CD8-positive, alpha-beta memory T cell (primary cell): ENCODE measurements at places on chromosomes 7 and 10. TPM values are rescaled to one million over a fixed set of nuclear protein-coding genes. Genes with fewer than 3 reads are reported as not detected.

- no peaks in the 10 kb centered on the region for H3K27me3 ChIP-seq
Observed at GRCh38 chr7:665736-666453, 60.6 kb upstream of the DNAAF5 start.

DNA sequence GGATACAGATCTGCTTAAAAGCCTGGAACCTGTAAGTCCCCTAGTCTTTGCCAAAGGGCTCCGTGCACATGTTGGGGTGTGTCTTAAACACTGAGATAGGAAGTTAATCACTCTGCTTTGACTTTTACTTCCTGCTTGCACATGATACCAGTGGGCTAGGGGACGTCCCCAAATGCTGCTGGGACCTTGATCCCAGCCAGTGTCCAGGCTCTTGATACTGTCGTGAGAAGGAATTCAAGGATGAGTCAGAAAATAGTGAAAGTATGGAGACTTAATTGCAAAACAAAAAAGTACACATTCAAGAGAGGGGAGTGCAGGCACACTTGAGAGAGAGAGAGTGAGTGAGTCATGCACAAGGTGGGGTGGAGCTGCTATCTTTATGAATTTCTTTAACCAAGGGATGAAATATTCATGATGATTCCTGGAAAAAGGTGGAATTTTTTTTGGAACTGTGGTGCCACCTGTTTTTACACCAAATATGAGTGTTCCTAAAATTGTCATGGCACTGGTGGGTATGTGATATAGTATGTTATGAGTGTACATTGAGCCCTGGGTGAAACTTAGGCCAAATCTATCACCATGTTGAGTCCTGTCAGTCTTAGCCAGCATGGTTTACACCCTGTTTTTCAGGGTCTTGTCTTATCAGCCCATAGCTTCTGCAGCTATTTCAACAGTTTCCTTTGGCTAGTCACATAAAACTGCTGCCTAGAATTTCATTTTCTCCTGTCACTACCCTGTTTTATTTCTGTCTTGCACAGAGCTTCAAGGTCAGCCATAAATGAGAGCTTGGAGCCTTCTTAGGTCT is 88.3 kb upstream of the CYP26C1 start:
- no peak overlapping the region for H3K4me3 ChIP-seq
- H3K27ac ChIP-seq = peak overlapping the region; percentile 9
- H3K27me3 ChIP-seq = no peaks in the 10 kb centered on the region
- DNase-seq = no peak

DNA sequence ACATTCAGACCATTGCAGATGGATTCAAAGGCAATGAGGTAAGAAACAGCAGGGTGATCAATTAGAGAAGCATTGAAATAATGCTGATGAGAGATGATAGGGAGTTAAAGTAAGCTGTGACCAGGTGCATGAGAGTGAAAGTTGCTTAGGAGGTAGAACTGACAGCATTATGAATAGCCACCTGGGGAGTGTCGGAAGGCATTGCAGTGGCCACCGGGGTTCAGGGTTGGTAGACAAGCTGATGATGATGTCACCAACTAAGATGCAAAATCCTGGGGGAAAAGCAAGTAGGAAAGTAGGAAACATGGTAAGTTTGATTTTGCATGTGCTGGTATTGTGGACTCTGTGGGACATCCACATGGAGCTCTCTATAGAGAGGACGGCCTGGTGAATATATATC is 211.9 kb upstream of the ETV1 start:
- H3K27me3 ChIP-seq = no peaks in the 10 kb centered on the region
- no peaks in the 10 kb centered on the region for H3K36me3 ChIP-seq
- H3K4me1 ChIP-seq = no peaks in the 10 kb centered on the region
- no peak overlapping the region for H3K27ac ChIP-seq
- DNase-seq = no peak

DNA sequence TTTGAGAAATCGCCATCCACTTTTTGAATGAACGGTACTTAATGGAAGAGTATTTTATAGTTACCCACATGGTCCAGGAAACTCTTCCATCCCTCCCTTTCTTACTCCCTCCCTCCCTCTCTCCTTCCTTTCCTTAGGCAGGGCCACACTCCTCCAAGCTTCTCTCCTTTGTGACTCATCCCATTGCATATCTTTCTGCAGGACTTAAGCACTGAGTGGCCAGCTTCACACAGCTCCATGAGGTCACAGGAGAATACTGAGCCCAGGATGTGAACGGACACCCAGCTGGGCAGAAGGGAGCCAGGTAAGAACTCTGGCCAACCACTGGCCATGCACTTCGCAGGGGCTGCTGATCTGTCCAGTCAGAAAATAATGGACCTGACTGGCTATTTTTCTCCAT is 189.7 kb upstream of the ADCY1 start:
- H3K36me3 ChIP-seq = no peaks in the 10 kb centered on the region
- no peaks in the 10 kb centered on the region for H3K27me3 ChIP-seq
- H3K27ac ChIP-seq = no peak overlapping the region
- no peak overlapping the region for H3K4me3 ChIP-seq
- no peaks in the 10 kb centered on the region for H3K4me1 ChIP-seq

DNA sequence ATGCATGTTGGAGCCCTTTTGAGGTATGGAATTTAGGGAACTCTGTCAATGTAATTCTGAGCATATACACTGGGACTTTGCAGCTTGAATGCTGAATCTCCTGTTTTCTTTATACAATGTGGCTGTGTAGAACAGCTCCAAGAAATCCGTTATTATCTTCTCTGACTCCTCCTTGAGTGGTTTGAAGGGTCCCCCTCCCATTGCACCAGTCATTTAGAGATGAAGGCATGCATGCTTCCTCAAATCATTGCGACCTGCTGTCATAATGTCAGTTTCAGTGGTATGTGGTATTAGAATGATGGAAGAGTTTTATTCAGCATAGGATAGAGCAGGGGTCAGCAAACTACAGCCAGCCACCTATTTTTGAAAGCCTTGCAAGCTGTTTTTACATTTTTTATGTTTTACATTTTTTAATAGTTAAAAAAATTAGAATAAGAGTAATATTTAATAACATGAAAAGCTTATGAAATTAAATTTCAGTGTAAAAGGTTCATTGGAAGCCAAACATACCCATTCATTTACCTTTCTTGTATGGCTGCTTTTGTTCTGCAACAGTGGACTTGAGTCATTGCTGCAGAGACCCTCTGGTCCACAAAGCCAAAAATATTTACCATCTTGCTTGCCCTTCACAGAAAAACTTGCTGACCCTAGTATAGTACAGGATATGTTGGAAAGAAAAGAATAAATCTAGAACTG is 8.1 kb downstream of the STK17A start:
- peak overlapping the region; percentile 21 for H3K4me3 ChIP-seq
- no peaks in the 10 kb centered on the region for H3K27me3 ChIP-seq
- DNase-seq = no peak
- H3K27ac ChIP-seq = no peak overlapping the region
- no peaks in the 10 kb centered on the region for H3K36me3 ChIP-seq

Gene GPR85
- total RNA-seq = not detected

Gene SLC39A12
- total RNA-seq = not detected

Gene GRM8
- not detected for total RNA-seq
